ENCODE measurements at places on chromosomes 5 and 9. TPM values are rescaled to one million over a fixed set of nuclear protein-coding genes. Genes with fewer than 3 reads are reported as not detected.
A peak's percentile ranks its signal among the peaks of the same experiment; 100 is the strongest.

Gene MEGF10
- not detected for total RNA-seq

Gene AQP3
- 8.1 TPM for total RNA-seq

Gene NUTM2F
- total RNA-seq = not detected

Gene DMRTA1
- not detected for total RNA-seq

Gene CATSPER3
- total RNA-seq = 0.32 TPM

GRCh38 chr5:91532281-91532680, 149.2 kb upstream of the ARRDC3 start:
- no peak for DNase-seq

- no peak for DNase-seq
Measured at GRCh38 chr9:70031141-70031545, 12.5 kb upstream of the MAMDC2 start.

GRCh38 chr5:108303611-108304010, 78.3 kb downstream of the FBXL17 start:
- DNase-seq = no peak

- peak; percentile 23 for DNase-seq
Measured at GRCh38 chr5:53023969-53024368, 34.8 kb downstream of the ITGA2 start.

Measured in activated naive CD4-positive, alpha-beta T cell treated with anti-CD3 and anti-CD28 coated beads for 36 hours (primary cell).